ENCODE measurements at places on chromosomes 6 and 20.

DNA sequence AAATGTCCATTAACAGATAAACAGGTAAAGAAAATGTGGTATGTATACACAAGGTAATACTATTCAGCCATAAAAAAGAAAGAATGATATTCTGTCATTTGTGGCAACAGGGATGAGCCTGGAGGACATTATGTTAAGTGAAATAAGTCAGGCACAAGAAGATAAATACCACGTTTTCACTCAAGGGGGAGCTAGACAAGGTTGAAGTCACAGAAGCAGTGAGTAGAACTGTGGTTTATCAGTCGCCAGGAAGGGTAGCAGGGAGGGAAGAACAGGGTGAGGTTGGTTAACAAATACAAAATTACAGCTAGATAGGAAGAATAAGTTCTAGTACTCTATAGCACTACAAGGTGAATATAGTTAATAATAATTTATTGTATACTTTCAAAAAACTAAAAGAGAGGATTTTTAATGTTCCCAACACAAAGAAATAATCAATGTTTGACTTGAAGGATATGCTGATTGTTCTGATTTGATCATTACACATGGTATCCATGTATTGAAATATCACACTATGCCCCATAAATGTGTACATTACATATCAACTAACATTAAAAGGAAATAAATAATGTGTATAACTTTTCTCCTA, 21.1 kb downstream of the RTN4IP1 start:
- peak; percentile 31 for DNase-seq

GRCh38 chr20:34082232-34082887, 29.7 kb downstream of the EIF2S2 start:
- no peak for DNase-seq

- DNase-seq: no peak
Measured at GRCh38 chr6:136549300-136550044, 750 bp downstream of the MAP7 start.

DNA sequence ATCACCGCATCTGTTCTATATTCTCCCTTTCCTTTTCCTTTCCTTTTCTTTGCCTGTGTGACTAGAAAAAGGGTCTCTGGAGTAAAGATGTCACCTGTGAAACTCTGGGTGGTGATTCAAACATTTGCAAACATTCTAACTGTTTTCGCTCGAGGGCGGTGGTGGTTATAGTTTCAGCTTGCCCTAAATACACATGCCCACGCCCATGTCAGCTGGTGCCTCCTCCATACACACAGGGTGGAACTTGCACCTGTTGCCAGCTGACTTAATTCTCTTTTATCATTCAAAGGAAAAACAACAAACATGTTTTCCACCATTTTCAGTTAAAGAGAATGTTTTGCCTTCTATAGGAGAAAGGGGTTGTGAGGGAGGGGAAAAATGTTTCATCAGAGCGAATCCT, 381.9 kb upstream of the ARID1B start:
- DNase-seq: peak; percentile 66

DNA sequence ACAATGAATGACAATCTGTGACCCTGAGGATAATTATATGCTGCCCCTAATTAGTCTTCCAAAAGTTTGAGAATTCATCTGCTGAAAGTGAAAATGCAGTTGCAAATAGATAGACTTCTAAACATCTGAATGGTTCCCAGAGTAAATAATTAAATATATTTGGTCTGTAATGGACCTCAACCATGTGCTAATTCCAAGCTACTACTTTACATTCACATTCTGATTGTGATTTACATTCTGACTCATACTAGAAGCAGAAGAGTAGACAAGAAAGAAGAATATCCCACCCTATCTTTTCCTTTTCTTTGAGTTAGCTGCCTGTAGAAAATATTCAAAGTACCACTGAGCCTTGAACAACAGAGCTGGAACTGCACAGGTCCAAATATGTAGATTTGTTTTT, 80.8 kb downstream of the PTPRK start:
- no peak for DNase-seq

- no peak for DNase-seq
Measured at GRCh38 chr6:34370361-34370760, 22.1 kb downstream of the NUDT3 start.

DNA sequence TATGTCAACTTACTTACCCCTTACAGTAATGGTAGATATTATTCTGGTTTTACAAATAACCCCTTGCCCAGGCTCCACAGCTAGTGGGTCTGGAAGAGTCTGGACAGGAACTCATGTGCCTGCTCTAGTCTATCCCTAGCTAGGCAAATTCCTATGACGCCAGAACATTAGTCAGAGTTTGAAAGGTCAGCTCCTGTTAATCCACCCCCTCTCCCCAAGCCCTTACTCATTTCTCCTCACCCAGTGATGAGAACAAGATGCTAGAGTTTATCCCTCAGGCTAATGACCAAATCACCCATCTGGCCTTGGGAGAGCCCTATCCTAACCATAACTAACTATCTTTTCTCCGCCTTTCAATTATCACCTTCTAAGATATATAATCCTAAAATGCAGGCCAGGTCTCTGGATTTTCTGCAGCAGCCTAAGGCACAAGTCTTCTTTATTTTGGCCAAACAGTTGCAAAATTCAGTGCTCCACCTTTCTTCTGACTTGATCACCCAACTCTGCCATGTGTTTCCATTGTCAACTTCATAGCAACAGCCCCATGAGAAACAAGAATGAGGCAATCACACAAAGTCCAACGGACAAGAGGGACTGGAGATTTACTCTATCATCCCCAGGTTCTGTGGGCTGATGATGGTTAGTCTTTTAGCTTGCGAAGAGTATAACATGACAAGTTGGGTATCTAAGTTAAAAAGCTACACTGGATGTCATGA, 113.3 kb downstream of the TASP1 start:
- DNase-seq: no peak

DNA sequence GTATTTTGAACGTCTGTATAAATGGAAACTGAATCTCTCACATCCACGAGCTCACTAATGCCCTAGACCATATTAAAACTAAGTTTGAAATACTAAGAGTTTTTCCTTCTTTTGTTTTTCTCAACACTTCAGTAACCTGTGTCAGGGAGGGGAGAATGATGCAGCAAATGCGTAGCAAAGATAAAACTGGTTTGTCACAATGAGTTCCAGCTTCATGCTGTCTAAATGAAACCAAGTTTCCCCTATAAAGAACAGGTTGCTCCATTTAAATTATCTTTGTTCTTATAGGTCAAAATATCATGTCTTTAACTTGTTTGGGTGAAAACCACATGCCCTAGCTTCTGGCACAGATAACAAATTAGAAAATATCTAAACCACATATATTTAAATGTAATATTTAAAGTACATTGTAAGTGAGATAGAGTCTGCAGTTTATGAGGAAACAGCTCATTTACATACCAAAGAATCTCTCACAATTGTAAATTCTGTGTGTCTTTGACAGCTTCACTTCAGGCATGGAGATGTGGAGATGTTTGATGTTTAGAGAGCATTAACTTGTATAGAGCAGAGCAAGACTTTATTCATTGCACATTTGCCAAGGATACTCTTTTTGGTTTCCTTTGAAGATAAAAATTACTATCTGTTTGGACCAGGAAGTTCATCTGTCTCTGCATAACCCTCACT, 7.3 kb downstream of the TRDN start:
- DNase-seq: no peak

DNA sequence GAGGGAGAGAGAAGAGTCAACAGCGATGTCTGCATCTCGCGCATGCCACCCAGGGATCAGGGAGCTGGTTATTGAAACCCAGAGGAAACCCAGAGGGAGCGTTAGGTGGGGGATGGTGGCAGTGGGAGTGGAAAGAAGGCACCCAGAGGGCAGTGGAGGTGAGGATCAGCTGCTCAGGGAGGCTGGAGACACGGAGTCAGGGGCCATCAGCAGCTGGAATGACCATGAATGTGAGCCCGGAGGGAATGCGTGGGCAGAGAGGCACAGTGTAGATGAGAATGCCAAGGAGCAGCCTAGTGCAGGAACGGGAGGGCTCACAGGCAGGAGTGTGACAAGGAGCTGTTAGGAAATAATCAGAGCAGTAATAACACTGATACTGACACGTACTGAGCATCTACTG, 36.2 kb downstream of the RSPO4 start:
- DNase-seq: no peak

DNA sequence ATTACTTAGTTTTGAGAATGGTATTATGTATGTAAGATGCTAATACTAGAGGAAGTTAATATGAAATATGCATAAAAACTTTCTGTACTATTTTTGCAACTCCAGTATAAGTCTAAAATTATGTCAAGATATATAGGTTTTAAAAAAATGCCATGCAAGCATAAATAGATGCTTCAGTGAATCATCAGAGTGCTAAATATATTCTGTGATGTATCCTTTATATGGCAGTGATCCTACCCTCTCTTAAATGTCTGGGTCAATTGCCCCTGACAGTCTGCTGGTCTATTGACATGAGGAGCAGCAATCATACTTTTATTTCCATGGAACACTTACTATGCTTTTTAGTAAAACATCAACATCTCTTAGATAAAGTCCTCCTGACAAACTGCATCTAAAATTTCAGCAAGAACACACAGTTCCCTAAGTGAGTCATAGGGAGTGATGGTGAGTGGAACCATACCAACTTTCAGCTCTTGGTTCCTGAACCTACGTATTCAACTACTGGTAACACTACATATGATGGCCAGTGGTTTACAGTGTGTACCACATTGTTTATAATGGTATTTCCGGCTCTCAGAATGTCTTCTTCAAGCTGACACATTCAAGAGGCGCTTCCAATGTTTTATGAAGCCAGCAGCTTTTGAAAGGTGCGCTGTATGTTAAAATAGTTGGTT, 928.7 kb upstream of the GJE1 start:
- no peak for DNase-seq

DNA sequence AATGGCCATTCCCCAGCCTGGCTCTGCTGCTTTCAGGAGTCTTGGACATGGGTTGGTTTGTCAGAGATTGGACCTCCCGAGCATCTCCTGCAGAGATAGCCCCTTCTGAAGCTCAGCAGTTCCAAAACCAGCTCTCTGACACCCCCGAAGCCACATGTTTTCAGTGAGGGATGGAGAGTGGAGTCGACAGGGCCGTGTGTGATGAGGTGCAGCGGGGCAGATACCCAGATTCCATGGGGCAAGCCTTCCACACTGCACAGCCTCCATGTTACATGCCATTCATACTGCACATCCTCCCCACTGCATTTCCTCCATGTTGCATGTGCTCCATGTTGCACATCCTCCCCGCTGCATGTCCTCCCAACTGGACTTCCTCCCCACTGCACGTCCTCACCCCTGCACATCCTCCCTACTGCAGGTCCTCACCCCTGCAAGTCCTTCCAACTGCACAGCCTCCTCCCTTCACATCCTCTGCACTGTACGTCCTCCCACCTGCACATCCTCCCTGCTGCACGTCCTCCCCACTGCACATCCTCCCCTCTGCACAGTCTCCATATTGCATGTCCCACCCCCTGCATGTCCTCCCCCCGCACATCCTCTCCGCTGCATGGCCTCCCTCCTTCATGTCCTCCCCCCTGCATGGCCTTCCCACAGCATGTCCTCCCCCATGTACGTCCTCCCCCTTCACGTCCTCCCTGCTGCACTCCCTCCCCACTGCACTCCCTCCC, 112.2 kb downstream of the SYNDIG1 start:
- DNase-seq: no peak

DNA sequence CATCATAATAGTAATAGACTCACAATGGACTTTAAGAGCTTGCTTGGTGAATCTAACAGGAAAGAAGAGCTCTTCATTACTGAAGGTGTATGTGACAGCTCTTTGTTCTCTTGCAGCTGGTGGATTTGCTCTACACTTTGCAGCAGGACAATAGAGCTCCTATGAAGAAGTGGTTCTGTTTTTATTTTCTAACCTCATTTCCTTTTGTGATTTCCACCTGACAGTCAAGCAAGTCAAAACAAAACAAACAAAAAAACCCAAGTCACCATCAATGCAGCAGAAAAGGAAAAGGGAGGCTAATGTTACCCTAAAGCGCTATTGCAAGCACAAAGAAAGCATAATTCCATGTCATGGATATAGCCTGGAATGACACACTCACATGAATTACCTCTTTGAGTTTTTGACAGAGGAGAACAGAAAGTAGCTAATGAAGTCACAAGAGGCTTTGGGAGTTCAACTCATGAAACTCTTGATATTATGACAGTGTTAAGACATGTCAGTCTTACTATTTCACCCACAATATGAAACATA, 1188.1 kb downstream of the EPHA7 start:
- no peak for DNase-seq

- DNase-seq: no peak
Measured at GRCh38 chr20:54643761-54644160, 168.4 kb downstream of the DOK5 start.

GRCh38 chr6:23611776-23612381, 514.1 kb upstream of the NRSN1 start:
- DNase-seq: no peak

DNA sequence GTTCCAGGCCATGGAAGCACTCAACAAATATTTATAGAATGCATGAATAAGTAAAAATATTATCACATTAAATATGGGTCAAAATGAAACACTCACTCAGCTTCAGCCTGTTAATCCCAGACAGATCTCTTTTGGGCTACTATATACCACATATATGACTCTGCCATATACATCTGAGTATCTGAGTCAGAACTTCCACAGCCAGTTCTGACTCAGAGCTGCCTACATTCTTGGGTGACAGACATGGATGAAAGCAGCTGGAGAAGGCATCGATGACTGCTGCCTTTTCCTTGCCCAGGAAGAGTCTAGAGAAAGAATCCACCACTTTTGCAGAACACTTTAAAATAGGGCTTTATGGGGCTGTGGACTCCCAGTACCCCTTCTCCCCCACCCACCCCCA, 11.5 kb upstream of the PDYN start:
- no peak for DNase-seq

- DNase-seq: no peak
Measured at GRCh38 chr6:7067305-7067704, 40.5 kb upstream of the RREB1 start.

DNA sequence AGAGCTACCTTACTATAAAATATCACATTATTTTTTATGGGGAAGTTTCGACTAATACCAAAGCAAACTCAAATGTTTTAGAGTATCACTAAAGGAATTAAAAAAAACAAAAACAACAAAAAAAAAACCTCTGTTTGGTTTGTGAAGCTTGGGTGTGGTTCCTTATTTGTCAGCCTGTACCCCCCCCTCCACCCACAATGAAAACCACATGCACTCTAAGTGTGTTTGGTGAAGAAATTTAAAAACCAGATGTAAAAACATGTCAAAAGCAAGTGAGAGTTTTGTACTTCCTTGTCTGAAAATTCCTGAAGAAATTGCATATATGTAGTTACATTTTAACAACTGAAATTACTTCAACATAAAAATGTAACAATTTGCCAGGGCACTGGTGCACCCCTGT, 3.1 kb downstream of the STK38 start:
- peak; percentile 82 for DNase-seq

Measured in central memory CD4-positive, alpha-beta T cell (primary cell).